Activated CD4-positive, alpha-beta T cell treated with anti-CD3 and anti-CD28 coated beads for 1 hour (primary cell): ENCODE measurements at places on chromosomes 4 and X.

DNA sequence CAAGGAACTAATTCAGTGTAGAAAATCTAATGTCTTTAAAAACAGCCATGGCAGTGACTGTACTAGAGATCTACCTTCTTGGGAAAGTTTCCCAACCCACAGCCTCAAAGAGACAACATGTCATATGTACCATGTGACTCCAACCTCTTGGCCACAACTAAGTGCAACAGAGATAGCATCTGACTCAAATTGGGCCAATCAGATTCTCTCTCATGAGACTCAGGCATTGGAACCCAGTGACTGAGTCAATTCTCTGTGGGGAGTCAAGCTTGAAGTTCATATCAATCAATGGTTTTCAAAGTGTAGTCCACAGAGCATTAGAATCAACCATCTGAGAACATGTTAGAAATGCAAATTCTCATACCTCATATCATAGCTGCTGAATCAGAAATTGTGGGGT, 123.3 kb downstream of the MBNL3 start:
- no peak for DNase-seq

- DNase-seq: no peak
These were observed 279.8 kb downstream of the DHRSX start for GRCh38 chrX:2220829-2221567.

DNA sequence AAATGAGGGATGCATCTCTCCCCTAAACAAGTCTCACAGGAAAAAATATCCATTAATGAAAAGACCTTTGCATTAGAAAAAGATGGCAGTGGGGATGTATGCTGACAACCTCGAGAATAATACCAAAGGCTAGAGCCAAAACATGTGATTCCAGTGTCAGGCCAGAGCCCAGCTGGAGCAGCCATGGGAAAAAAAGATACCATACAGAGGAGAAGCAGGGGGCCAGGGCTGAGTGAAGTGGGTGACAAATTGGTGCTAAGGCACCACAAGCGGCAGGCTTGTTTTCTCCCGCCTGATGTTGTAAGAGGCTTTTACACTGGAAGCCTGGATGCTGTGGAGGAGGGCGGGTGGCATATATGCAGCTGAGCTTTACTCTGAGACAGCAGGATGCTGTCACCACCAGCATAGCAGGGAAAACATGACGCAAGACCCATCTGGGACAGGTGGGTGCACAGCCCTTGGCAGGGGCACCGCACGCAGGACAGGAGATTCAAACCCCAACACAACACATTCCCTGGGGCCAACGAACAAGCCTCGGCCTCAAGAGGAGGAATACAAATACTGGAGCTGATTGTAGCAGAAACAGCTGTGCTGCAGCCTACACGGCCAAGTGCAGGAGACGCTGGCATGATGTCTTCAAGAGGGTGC, 91.9 kb downstream of the TSPAN5 start:
- DNase-seq: no peak

GRCh38 chrX:88735835-88736234, 11.2 kb upstream of the CPXCR1 start:
- no peak for DNase-seq

DNA sequence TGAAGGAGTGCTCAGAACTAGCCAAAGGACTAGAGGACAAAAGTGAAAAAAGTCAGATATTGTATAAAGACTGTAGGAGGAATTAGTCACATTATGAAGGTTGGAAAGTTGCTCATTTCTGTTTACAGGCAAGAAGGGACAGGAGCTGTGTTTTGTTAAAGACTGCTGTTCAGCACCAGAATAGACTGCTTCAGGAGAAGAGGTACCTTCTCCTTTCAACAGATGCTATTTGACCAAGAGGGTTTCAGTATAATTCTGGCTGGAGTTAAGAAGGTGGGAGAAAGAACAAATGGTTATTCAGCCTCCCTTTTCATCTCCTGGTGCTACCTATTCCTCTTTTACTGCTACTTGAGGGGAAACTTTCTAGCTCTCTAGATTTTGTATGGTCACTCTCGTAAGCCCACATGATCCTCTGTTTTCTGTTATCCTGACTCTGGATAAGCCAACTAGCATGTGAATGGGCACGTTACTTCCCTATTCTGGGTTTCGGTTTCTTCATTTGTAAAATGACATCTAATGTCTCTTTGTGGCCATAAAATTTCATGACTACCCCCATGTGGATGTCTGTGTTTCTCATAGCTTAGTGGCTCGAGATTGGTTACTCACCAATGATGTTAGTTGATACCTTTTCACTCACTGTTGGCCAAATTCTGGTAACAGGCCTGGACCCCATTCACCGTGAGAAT, 68.9 kb downstream of the SH2D1A start:
- DNase-seq: no peak

DNA sequence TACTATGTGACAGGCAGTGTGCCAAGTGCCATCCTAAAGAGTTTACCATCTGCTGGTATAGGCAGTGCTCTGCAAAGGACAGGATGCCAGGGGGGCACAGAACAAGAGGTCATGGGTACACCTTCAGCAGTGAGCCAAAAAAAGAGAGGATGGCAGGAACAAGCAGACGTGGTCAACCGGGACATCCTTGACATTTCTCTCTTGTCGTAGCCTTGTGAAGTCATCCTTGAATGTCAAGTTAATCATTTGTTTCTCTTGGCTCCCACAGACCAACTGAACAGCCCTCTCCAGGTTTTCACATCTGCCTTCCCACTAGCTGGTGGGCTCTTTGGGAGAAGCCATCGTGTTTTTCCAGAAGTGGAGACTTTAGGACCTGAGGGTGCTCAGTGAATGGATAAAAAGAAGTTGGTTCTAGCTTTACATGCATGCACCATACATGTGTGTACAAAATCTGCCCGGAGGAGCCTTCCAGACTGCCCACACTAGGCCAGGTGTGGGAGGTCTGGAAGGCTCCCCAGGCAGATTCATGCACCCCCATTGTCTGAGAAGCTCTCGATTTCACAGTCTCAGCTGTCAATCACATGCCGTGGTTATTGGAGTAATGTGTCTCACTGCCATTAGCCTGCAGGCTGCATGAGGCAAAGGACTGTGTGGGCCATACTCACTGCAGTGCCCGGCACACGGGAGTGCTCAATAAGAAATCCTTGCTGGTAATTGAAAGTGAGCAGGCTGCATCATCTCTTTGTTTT, 16.4 kb downstream of the PNMA6F start:
- no peak for DNase-seq

DNA sequence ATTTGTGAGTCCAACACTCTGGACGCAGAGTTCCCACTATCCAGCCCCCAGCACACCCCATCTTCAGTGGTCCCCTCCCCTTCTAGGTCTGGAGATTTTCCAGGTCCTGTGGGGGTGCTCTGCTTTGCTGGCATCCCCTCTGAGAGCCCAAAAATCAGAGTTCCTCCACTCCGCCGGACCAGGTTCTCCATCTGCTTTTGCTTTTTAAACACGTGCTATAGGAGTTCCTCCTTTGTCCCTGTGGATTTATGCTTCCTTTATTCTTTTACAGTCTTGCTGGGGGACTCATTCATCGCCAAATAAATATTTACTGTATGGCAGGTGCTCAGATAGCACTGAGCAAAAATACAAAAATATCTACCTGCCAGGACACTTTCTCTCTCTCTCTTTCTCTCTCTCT, 324.7 kb downstream of the STK32B start:
- DNase-seq: no peak

GRCh38 chr4:15413623-15414019, 14.2 kb upstream of the C1QTNF7 start:
- no peak for DNase-seq

DNA sequence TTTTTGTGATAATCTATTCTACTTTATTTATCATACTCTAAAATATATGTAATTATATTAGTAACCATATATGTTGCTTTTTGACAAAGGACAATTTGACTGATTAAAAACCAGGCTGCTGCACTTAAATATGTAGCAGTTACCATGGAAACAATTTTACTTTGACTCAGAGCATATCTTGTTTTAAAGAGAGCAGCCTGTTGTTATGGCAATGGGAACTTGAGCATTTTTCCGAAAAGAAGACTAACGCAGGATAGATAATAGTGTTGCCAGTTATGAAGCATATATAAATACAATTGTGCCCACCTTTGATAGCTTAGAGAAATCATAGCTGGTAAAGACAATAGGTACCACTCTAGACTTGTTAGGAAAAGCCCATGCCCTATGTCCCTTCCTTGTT, 283.0 kb downstream of the GASK1B start:
- DNase-seq: no peak

GRCh38 chr4:184868623-184869022, 42.9 kb upstream of the ACSL1 start:
- DNase-seq: no peak

GRCh38 chr4:162849937-162850336, 316.8 kb downstream of the NAF1 start:
- no peak for DNase-seq

DNA sequence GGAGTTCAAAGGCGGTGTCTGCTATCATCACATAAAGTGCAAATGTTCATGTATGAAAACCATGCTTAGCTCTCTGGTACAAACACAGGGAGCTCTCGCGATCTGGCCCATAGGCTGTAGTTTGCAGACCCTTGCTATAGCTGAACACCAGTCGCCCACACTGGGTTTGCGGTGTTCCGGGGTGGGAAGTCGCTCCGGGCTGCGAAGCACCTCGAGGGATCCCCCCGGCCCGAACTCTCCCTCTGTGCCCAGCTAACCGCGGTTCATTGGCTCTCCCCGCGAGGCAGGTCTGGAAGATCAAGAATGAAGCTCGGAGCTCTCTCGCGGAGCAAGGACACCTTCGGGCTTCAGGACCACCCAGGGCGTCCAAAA, 341 bp upstream of the PRPS2 start:
- DNase-seq: no peak

DNA sequence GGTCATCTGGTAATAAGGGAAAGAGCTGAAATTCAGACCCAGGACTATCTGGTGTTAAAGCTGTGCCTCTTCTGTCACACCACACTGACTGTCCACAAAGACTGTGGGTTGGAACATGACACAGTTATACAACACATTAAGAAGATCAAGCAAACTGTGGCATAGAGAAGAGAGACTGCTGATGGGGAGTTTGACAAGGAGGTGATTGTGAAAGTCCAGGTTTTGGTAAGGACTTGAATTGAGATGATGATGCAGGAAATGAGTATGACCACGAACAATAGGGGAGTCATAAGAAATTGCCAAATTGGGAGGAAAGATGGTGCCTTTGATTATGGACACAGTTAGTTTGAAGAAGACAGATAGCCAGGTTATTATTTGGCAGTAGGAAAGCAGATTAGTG, 163.4 kb downstream of the PDGFRA start:
- DNase-seq: no peak

DNA sequence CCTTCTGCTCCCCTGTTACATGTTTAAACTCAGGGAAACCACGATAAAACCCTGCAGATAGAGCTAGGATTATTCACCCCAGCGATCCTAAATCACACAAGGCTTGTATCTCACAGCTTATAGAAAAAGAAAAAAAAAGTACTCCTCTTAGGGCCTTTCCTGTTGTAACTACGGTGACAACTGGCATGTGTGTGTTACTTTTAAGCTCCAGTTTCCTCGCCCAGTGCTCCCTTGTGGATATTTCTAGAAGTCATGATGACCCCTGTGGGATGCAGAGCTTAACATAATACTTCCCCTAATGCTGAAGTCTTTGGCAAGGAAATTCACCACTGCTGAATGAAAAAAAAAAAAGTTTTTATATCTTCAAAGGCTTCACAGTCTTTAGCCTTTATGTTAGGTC, 114.7 kb downstream of the NWD2 start:
- DNase-seq: no peak

DNA sequence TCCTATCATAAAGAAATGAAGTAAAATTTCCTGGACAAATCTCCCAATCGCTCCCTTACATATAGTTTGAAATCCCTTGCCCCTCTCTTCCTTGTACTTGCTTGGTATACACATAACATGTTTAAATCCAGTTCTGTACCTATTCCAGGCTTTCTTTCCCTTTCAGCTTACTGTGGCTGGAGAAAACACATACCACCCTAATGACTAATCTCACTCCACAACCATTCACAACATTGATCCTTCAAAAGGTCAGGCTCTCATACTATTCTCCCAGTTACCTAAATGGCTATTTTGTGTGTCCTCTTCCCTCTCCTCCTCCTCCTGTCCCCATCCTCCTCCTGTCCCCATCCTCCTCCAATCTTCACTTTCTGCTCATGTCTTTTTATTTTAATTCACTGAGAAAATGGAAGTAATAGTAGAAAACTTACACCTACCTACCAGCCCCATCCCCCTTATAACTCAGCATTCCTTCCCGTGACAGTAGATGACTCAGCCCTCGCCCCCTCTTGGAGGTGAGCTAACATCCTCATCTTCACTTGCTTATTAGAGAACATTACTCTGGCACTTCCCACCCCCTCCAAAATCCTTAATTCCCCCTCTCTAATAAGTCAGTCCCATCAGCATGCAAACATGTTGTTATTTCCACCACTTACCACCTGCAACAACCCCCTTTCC, 77.5 kb downstream of the IL15 start:
- DNase-seq: no peak

DNA sequence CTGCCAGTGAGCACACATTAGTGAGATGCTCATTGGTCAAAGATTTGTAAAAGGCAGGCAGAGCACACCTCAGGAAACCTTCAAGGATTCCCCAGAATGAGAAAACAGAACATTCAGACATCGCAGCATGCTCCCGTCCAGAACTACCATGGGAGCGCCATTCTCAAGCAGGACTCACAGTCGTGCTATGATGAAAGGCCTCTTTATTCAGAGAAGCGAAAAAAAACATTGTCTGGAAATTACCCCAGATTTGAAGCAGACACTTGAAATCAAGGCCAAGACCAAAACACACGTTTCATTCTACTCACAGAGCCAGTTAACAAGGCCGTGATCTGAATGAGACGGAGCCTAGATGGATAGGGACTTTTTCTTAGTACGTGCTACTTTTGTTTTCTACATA, 961.8 kb upstream of the TENM3 start:
- no peak for DNase-seq

- DNase-seq: no peak
These were observed 342.7 kb downstream of the PDGFC start for GRCh38 chr4:156628858-156629257.

GRCh38 chrX:28998609-28999135, 411.4 kb downstream of the IL1RAPL1 start:
- no peak for DNase-seq

GRCh38 chrX:75596178-75596577, 73.3 kb upstream of the ZDHHC15 start:
- no peak for DNase-seq

GRCh38 chr4:147828331-147828905, 96.5 kb downstream of the ARHGAP10 start:
- DNase-seq: no peak

- DNase-seq: no peak
These were observed 34.3 kb downstream of the KANTR start for GRCh38 chrX:53128097-53128749.

GRCh38 chr4:16582526-16582925, 315.9 kb downstream of the LDB2 start:
- no peak for DNase-seq

DNA sequence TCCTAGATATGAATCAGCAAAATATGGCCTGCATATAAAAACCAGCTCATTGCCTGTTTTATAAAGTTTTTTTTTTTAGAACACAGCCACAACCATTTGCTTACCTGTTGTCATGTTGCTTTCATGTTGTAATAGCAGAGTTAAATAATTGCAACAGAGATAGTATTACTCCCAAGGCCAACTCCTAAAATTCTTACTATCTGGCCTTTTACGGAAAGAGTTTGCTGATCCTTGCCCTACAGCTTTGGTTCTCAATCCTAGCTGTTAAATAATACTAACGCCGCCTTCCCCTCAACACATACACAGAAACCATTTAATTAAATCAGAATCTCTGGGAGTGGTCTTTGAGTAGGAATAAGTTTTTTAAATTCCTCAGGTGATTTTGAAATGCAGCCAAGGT, 231.3 kb upstream of the TET2 start:
- DNase-seq: no peak

- no peak for DNase-seq
These were observed 184.9 kb upstream of the WDFY3 start for GRCh38 chr4:85151371-85151770.

- DNase-seq: no peak
These were observed 611.6 kb upstream of the GRIA3 start for GRCh38 chrX:122572461-122572860.
